Osteocyte (in vitro differentiated cells): ENCODE measurements at places on chromosomes 16 and 17. TPM values are rescaled to one million over a fixed set of nuclear protein-coding genes. Genes with fewer than 3 reads are reported as not detected.

- DNase-seq = no peak
- H3K36me3 ChIP-seq = no peaks in the 10 kb centered on the region
- H3K4me3 ChIP-seq = peak overlapping the region; percentile 50
- peak overlapping the region; percentile 84 for H3K27ac ChIP-seq
Measured at GRCh38 chr17:76524598-76525512, 12.7 kb downstream of the CYGB start.

DNA sequence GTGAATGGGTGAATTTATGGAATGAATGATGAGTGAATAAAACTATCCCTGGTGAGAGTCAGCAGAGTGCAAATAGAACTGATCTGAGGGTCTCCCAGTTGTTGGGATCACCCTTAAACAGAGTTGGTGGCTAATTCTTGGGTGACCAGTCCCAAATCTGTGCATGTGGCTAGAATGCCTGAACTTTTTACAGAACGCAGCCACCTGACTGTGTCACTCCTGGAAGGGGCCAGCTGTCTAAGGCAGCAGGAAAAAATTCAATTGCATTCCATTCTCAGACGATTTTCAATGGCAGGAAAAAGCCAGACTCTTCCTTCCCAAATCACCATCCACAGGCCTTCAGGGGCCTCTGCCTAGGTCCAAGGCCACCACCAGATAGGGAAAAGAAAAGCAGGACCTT lies 43.5 kb downstream of the BEAN1 start:
- peaks cover 34% of the 10 kb centered on the region for H3K27me3 ChIP-seq
- H3K4me1 ChIP-seq = no peaks in the 10 kb centered on the region
- peaks cover 3% of the 10 kb centered on the region for H3K36me3 ChIP-seq
- H3K27ac ChIP-seq = no peak overlapping the region
- no peak for DNase-seq

DNA sequence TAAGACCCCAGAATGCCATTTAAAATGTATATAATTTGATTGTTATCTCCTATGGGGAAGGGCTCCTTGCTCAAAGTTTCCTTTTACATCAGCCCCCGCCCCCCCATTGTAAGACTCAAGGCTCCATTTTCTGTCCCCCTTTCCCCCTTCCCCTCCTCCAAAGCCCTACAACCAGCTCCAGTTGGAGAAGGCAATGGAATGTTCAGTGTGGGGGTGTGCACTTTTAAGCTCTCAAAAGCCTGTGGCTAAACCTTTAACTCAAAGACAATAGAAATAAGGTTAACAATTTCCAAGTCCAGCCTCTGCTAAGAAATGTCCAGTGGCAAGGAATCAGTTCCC lies 114.7 kb downstream of the NOG start:
- no peak overlapping the region for H3K27ac ChIP-seq
- no peaks in the 10 kb centered on the region for H3K4me1 ChIP-seq
- H3K36me3 ChIP-seq = no peaks in the 10 kb centered on the region
- DNase-seq = no peak
- H3K27me3 ChIP-seq = peaks cover 4% of the 10 kb centered on the region
- H3K4me3 ChIP-seq = no peak overlapping the region

DNA sequence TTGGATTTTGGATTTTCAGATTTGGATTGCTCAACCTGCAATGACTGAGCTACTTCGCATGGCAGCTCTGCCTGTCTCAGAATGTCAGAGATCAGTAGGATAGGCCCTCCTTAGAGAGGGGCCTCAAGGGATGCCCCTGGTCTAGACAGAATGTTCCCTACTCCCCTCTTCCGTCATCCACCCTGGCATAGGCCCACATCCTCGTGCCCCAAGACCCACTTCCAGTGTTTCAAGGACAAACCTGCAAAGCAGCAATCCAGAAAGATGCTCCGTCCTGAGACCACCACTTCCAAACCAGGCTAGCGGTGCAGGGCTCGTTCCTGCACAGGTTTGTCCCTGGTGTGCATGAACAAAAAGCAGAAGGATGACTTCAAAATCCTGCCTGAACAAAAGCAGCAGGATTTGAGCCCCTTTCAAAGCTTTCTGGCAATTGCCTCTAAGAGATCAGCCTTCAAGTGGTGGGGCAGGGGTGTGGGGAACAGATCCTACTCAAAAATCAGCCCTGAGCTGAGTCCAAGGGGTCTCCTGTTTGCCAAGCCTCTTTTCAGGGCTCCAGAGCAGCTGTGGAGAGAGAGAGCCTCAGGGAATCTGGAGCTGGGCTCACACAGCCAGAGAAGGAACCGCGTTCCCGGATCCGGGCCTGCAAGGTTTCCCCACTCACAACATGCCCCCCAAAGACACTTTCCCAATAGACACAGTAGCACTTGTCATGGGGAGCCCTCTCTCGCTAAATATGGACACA lies 121.1 kb downstream of the SOCS1 start:
- H3K27ac ChIP-seq = peak overlapping the region; percentile 18
- H3K27me3 ChIP-seq = no peaks in the 10 kb centered on the region
- DNase-seq = no peak
- H3K36me3 ChIP-seq = no peaks in the 10 kb centered on the region

GRCh38 chr17:7292194-7292593 lies 2.2 kb downstream of the YBX2 start:
- no peak for DNase-seq
- H3K36me3 ChIP-seq = no peaks in the 10 kb centered on the region
- peaks cover 24% of the 10 kb centered on the region for H3K4me1 ChIP-seq
- no peak overlapping the region for H3K4me3 ChIP-seq

GRCh38 chr16:3085868-3086595 lies 13.1 kb downstream of the ZSCAN10 start:
- H3K36me3 ChIP-seq = no peaks in the 10 kb centered on the region
- H3K27me3 ChIP-seq = peaks cover 19% of the 10 kb centered on the region

- H3K27ac ChIP-seq = no peak overlapping the region
- peaks cover 6% of the 10 kb centered on the region for H3K36me3 ChIP-seq
- no peaks in the 10 kb centered on the region for H3K27me3 ChIP-seq
Measured at GRCh38 chr17:66614469-66614868, 220.4 kb upstream of the CACNG5 start.

GRCh38 chr17:58308173-58308984 lies 20.2 kb downstream of the TSPOAP1 start:
- H3K4me3 ChIP-seq = no peak overlapping the region
- H3K36me3 ChIP-seq = no peaks in the 10 kb centered on the region
- no peak overlapping the region for H3K27ac ChIP-seq
- peaks cover 9% of the 10 kb centered on the region for H3K27me3 ChIP-seq
- no peaks in the 10 kb centered on the region for H3K4me1 ChIP-seq

- peak overlapping the region; percentile 96 for H3K4me3 ChIP-seq
- no peak for DNase-seq
- peaks cover 47% of the 10 kb centered on the region for H3K4me1 ChIP-seq
- peaks cover 55% of the 10 kb centered on the region for H3K36me3 ChIP-seq
Measured at GRCh38 chr17:7574176-7574953, 5.1 kb upstream of the CD68 start.

DNA sequence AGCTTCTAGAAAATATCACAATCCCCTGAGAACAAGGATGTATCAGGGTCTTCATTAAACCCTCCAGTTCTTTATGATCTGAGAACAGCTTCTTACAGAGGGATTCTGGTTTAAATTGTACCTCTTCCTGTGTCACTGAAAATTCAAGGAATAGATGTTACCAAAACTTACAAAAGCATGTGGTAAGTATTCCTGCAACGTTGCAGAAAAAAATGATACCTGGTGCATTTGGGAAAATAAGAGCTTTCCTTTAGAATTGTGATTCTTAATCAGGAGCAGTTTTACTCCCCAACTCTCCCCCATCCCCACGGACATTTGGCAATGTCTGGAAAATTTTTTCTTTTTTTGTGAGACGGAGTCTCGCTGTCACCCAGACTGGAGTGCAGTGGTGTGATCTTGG lies 7.3 kb downstream of the SLFN14 start:
- no peaks in the 10 kb centered on the region for H3K4me1 ChIP-seq
- no peak overlapping the region for H3K27ac ChIP-seq
- no peak overlapping the region for H3K4me3 ChIP-seq
- DNase-seq = no peak
- peaks cover 74% of the 10 kb centered on the region for H3K27me3 ChIP-seq
- no peaks in the 10 kb centered on the region for H3K36me3 ChIP-seq

ZNF287 gene
- total RNA-seq = 10.9 and 11.8 TPM in 2 replicates

LRRC3C gene
- total RNA-seq = not detected in 2 replicates

MON1B gene
- total RNA-seq = 35.2 and 41.8 TPM in 2 replicates

MYH8 gene
- total RNA-seq = not detected in 2 replicates

UMOD gene
- total RNA-seq = not detected in 2 replicates

SNX20 gene
- total RNA-seq = not detected in 2 replicates

MYH13 gene
- not detected in 2 replicates for total RNA-seq

RTN4RL1 gene
- 3.7 and 3.8 TPM in 2 replicates for total RNA-seq

ITGA2B gene
- 0.81 and 0.86 TPM in 2 replicates for total RNA-seq

KRT31 gene
- total RNA-seq = not detected in 2 replicates

SLC38A7 gene
- 54.5 and 54.8 TPM in 2 replicates for total RNA-seq

KRT33B gene
- not detected in 2 replicates for total RNA-seq
